ENCODE measurements at places on chromosomes 7 and 10.

DNA sequence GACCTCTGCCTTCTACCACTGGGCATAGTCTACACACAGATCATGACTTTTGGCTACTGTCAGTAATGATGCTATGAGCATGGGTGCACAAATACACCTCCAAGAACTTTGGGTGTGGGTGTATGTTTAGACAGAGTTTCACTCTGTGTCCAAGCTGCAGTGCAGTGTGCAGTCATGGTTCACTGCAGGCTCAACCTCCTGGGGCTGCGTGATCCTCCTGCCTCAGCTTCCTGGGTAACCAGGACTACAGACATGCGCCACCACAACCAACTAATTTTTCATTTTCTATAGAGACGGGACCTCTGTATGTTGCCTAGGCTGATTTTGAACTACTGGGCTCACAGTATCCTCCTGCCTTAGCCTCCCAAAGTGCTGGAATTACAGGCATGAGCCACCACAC lies 194.4 kb downstream of the NSUN6 start:
- DNase-seq: no peak

DNA sequence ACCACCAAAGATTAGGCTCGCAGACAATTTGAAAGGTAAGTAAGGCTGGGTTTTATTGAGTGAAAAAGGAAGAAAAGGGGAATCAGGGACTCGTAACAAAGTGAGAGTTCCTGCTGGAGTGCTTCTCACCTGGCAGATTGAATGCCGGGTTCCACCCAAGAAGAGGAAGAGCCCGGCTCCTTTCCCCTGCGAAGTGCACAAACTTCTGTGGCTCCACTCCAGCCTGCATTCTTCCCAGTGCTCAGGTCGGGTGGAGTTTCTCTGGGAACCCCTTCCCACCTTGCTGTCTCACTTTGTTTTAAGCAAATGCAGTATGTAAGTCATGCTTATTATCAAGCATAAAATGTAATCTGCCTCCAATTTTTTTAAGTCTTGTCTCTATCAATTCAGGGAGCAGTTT lies 87.1 kb upstream of the TMEM106B start:
- DNase-seq: no peak

- no peak for DNase-seq
Measured at GRCh38 chr10:117168729-117169128, 28.6 kb upstream of the KCNK18 start.

GRCh38 chr10:61606959-61607907 lies 55.5 kb upstream of the CABCOCO1 start:
- no peak for DNase-seq

DNA sequence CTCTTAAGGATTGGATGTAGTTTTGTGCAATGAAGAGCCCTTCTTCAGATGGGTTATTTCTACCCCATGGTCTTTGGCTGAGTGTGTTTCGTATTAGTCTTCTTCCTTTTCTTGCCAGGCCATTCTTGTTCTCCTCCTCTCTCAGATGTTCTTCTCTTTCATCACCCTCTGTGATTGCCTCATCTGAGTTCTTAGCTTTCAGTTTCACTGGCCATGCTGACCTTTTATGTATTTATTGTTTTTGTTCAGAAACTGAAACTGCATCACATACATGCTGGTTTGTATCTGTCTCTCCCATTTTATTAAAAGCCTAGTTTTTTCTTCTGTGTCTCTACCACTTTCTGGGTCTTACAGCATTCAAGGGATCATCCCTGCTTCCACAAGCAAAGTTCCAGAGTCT lies 21.7 kb upstream of the PCGF5 start:
- no peak for DNase-seq

DNA sequence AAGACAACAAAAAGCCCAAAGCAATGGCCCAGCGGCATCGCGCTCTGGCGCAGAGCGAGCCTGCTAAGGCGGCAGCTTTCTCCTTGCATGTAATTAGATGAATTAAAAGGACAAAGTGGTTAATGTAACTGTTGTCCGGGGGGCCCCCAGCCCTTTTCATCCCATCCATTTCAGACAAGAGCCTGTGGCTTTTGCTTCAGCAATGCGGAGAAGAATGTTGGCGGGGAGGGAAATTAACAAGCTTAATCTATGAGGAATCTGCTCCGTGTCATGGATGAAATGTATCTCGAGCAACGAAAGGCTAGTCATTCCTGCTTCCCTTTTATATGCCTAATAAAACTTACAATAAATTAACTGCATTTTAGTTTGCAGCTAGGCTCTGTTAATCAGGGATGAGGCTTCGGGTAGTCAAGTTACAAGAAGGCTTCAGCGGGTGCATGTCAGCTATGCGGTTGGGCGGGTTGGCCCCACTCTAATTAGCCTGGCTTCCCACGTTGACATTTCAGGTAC lies 203.3 kb downstream of the BUB3 start:
- peak; percentile 57 for DNase-seq

DNA sequence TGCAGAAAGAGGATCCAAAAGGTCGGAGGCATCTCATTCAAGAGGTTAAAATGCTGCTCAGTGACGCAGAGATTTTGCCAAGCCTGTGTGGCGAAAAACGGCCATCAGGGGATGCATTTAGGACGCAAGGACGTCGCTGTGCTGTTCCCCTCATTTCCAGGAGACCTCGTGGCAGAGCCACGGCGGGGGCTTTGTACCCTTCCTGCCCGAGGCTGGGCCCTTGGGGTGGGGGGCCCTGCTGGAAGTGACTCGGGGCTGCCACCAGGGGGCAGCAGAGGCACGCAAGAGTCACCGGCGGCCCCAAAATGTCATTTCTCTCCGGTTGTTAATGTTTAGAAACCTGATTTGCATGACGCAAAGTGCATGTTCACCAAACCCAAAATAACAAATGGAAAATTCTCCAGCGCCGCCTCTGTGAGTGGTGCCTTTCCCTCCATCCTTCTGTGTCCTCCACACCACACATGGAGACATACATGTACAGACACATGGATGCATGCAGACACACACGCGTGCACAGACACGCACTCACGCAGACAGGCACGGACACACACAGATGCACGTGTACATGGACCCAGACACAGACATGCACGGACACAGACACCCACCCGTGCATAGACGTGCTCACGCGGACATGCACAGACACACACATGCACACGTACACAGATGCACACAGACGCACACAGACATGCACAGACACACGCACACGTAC lies 51.0 kb upstream of the NKX6-2 start:
- DNase-seq: peak; percentile 28

DNA sequence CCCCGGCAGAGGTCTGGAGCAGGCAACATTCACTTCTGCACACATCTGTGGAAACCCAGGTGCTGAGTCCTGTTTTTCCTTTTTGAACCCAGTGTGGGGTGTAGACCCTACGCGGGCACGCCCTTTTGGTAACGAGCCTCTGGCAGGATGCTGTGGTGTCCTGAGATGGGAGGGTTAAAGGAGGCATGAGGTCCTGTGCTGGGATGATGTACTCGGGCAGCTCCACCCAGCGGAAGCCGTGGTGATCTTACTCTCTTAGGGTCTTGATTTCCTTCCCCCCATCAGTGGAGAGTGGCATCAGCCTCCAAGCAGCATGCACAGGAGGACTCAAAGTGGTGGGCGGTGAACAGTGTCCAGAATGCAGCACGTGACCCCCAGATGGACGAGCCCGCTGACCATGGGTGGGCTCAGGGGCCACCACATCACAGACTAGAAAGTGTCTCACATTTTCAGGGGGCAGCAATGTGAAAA lies 148.6 kb downstream of the DNAJB6 start:
- no peak for DNase-seq

- DNase-seq: no peak
Measured at GRCh38 chr7:70171369-70171920, 573.2 kb downstream of the AUTS2 start.

GRCh38 chr7:123351027-123351426 lies 151.3 kb upstream of the SLC13A1 start:
- DNase-seq: no peak

DNA sequence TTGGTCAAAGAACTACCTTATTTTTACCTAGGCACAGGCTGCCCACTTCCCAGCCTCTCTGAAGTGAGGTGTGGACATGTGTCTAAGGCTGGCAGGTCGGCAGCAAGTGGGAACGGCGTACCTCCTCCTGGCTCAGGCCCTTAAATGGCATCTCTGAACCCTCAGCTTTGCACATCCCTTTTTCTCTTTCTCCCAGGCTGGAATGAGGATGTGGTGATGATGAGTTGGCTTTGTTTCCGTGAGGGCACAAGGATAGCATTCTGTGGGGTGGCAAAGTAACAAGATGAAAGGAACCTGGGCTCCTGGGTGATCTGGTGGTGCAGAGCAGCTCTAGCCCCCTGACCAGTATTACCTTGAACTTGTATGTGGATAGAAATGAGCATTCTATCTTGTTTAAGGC lies 196.8 kb downstream of the REEP3 start:
- DNase-seq: no peak

- no peak for DNase-seq
Measured at GRCh38 chr7:134293002-134293740, 23.6 kb downstream of the SLC35B4 start.

DNA sequence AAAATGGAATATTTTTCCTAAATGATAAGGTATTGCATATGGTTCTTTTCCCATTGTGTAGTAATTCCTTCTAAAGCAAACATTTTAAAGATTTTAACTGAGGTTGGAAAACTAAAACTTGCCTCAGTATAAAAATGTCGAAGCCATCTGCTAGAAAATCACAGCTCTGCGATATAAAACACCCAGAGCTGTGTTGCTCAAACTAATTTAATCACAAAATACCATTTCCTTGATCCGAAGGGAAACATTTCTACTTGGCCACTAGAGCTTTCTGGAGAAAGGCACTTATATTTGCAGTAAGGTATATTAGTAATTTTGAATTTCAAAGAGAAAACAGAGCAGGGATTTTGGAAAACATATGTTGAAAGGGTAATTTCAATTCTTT lies 209.2 kb upstream of the ZNF32 start:
- DNase-seq: no peak

- no peak for DNase-seq
Measured at GRCh38 chr10:71684356-71685173, 35.0 kb downstream of the C10orf105 start.

DNA sequence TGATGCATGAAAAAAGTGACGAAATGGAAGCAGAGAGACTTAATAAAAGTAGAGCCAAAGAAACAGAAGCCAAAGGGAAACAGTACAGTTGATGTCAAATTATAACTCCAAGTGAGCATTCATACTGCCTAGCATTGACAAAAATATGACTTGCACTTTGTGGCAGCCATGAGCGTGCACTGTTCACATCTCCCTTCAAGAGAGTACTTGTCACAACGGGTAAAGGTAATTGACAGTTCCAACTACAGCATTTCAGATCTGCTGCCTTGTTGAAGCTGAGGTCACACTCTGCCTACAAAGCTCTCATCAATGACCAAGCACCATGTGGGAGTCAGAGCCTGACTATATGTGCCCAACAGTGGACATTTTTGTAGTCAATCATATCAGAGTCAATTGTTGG lies 54.3 kb downstream of the IQUB start:
- DNase-seq: no peak

GRCh38 chr10:115649217-115649616 lies 556.1 kb downstream of the ATRNL1 start:
- DNase-seq: no peak

DNA sequence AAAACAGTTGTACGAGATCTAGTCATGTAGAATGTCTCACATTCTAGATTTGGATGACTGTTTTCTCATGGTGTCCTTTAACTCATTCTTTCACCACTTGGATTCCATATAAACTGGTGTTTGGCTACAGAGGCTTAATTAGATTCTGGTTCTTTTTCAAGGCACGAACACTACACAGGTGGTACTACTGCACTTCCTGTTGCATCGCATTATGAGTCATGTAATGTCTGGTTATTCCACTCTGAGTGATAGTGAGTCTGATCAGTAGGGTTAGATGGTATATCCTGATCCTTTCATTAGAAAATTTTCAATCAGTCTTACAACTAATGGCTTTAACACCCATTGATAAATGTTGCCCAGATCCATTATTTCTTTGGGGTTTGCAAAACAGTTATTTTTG lies 11.2 kb upstream of the AKAP9 start:
- DNase-seq: no peak

GRCh38 chr10:18157881-18158280 lies 17.7 kb downstream of the CACNB2 start:
- DNase-seq: no peak

DNA sequence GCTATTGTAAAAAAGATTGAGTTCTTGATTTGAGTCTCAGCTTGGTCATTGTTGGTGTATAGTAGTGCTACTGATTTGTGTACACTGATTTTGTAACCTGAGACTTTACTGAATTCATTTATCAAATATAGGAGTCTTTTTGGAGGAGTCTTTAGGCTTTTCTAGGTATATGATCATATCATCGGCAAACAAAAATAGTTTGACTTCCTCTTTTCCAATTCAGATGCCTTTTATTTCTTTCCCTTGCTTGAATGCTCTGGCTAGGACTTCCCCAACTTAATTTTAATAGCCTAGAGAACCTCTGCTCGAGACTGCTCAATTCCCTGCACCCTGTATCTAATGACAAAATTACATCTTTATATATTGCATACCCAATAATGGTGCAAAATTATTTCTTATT lies 154.4 kb downstream of the CCDC7 start:
- DNase-seq: no peak

DNA sequence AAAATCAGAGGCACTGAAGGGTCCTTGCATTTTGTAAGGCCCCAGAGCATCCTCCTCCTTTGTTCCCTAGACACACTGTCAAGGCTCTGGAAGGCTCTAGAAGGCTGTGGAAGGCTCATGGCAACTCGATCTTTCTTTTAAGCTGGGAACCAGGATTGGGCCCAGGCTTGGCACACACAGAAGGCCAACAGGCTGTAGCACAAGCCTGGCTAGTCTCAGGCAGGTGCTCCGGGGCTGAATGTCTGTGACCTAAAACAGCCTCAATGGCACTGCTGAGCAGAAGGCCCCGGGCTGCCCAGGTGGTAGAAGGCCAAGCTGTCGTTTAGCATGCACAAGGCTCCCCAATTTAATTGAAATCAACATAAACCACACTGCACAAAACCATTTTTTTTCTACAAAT lies 55.7 kb downstream of the PRKAG2 start:
- no peak for DNase-seq

DNA sequence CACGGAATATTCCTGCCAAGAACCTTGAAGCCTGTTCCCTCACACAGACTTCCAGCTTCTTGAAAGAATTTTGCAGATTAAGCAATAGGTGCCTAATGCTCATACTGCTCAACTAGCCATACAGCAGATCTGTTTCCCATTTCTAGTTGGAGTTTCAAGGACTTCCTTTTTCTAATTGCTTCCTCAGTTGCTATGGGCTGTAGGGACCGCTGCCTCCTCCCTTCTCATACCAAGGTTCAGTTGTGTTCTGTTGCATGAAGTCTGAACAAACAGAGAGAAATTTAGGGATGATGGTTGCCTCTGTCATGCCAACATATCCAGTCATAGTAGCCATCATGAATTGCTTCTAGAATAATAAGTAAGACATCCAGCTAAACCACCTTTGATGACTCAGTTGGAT lies 6.8 kb downstream of the ITGA8 start:
- DNase-seq: no peak

Data from NCI-H1417 (cell line).